Placental epithelial cell (primary cell): ENCODE measurements at places on chromosomes 11 and 22. TPM values are rescaled to one million over a fixed set of nuclear protein-coding genes. Genes with fewer than 3 reads are reported as not detected.

The TENM4 gene
- total RNA-seq, result 1.2 and 6.8 TPM in 2 replicates

The FDX1 gene
- 11.8 and 21.6 TPM in 2 replicates for total RNA-seq

The CALCB gene
- total RNA-seq, result 0.76 and 3.1 TPM in 2 replicates

The OSBP2 gene
- 0.11 and 1.2 TPM in 2 replicates for total RNA-seq

The GGTLC3 gene
- not detected in 2 replicates for total RNA-seq

The HNRNPUL2 gene
- total RNA-seq, result 9.3 and 13.0 TPM in 2 replicates

The GGT1 gene
- total RNA-seq, result 2.0 TPM in 2 replicates

The TMEM135 gene
- 29.2 and 104 TPM in 2 replicates for total RNA-seq

The SCGB2A2 gene
- total RNA-seq, result not detected in 2 replicates

The TCN1 gene
- 0.11 TPM in 1 of 2 replicates, not detected in the other for total RNA-seq

The APOBEC3A gene
- not detected in 2 replicates for total RNA-seq

The OOSP2 gene
- total RNA-seq, result not detected in 2 replicates

The CYTH4 gene
- not detected in 2 replicates for total RNA-seq

The AASDHPPT gene
- total RNA-seq, result 76.6 and 90.3 TPM in 2 replicates

The OTUB1 gene
- 33.8 and 51.9 TPM in 2 replicates for total RNA-seq
